ENCODE measurements at places on chromosomes 7 and 10.

DNA sequence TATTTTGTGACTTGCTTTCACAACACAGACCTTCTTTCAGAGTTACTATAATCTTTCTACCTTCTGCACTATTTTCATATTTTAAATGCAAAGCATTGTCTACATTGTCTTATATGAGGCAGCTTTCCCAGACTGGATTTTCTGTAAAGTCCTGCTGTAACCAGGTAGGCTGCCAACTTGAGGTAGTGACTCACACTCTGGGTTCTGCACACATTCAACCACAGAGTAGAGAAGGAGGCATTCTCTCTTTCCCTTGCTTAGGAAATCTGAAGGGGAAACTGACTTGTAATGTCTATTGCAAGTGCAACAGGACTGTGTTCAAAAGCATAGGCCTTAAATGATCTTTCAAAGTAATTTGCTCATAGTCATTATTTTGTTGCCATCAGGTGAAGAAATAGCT is 461.4 kb downstream of the GRM8 start:
- no peak for DNase-seq

GRCh38 chr10:102229810-102230263 is 3.7 kb downstream of the ELOVL3 start:
- DNase-seq = peak; percentile 82

DNA sequence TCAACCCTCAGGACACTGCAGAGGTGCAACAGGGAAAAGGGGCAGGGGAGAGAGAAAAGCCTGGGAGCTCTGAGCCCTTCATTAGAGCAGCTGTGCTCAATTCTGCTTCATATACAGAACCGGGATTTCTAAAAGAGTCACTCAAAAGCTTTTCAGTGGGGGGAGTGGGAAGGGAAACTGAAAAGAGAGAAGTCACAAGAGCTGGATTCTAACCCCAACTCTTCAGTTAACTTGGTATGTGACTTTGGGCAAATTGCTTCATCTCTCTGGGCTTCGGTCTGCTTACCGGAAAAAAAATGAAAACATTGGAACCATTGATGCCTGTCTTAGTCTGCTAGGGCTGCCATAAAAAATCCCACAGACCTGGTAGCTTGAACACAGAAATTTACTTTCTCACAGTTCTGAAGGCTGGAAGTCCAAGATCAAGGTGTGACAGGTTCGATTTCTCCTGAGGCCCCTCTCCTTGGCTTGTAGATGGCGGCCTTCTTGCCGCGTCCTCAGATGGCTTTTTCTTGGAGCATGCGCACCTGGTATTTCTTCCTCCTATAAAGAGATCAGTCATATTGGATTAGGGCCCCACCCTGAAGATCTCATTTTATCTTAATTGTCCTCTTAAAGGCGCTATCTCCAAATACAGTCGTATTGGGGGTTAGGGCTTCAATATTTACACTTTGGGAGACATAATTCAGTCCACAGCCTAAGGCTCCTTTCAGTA is 118.3 kb upstream of the KMT2E start:
- no peak for DNase-seq

DNA sequence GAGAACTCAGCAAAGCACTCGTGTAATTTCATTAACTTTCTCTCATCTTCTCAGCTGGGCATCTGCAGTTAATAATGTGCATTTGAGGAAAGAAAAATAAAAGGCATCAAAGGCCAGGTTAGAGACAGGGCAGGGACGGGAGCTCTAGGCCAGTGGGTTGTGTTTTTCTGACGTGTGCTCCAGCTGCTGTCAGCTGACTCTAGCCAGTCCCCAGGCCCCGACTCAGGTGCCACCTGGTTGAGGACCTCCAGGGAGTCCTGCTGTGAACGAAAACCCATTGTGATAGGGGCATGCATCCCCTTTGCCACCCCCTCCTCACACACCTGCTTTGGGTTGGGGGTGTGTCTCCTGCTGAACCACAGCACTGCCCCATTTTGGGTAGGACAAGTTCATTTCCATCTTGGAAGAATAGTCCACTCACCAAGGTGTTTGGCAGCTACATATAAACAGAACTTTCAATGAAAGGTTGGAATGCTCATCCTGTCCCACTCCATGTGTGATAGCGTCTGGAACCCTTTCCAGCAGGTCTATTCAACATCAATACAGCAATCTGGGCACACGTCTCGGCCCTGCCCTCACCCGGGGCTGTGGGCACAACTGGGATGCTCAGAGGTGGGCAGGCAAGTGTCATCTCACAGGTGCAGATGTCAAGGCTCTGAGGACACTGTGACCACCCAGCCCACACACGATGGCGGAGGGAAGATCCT is 146.1 kb upstream of the FAM20C start:
- DNase-seq = no peak

DNA sequence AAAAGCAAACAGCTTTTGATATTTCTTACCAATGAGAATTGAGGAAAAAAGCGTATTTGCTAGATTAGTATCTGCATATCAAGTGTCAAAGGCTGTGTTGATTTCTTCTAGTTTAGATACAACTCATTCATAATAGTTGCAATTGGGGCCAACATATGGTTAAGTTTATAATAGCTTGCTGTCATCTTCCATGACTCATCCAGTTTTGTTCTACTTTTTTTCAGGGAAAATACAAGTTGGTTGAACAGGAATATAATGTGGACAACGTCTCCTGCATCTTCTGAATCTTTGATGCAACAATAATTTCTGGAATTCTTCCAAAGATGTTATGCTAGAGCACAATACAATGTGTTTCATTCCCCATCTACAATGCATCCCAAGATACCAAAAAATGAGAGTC is 182.0 kb downstream of the THSD7A start:
- DNase-seq = no peak

GRCh38 chr7:43674559-43675436 is 54.5 kb downstream of the COA1 start:
- no peak for DNase-seq

DNA sequence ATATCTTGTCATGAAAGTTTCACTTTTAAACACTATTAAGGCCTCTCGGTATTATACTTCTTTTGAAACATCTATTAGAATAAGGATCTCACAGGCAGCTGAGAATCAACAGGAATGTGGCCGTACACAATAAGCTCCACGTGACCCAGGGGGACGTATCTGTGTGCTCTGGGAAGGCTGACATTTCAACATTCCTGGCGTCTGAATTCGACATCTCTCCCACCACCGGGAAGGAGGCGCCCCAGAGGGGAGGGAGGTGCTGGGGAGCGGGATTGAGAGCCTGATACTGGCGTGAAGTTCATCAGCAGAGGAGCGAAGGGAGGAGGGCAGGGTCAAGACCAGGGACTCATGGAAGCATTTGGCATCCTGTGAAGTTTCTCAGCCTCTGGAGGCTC is 401.3 kb downstream of the DNAJB6 start:
- no peak for DNase-seq

GRCh38 chr10:70441895-70442309 is 421 bp upstream of the NODAL start:
- DNase-seq = no peak

- DNase-seq = no peak
Observed at GRCh38 chr7:55189146-55189766, 170.4 kb downstream of the EGFR start.

- DNase-seq = no peak
Observed at GRCh38 chr7:80464211-80464610, 47.7 kb downstream of the GNAT3 start.

DNA sequence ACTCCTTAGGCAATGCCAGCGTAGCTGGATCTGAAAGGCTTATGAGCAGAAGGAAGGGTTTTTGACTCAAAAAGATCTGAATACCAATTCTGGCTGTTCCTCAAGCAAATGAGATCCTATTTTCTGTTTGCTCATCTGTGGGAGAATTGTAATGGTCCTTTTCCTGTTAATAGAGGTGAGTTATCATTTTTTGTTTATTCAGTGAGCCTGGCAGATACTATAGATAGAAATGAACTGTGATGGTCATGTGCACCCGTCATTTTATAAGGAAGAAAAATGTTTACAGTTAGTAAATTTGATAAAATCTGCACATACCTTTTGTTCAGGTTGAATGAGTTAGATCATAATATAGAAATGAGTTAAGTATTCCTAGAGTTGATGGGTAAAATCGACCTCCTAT is 97.7 kb downstream of the ACTR3B start:
- DNase-seq = no peak

DNA sequence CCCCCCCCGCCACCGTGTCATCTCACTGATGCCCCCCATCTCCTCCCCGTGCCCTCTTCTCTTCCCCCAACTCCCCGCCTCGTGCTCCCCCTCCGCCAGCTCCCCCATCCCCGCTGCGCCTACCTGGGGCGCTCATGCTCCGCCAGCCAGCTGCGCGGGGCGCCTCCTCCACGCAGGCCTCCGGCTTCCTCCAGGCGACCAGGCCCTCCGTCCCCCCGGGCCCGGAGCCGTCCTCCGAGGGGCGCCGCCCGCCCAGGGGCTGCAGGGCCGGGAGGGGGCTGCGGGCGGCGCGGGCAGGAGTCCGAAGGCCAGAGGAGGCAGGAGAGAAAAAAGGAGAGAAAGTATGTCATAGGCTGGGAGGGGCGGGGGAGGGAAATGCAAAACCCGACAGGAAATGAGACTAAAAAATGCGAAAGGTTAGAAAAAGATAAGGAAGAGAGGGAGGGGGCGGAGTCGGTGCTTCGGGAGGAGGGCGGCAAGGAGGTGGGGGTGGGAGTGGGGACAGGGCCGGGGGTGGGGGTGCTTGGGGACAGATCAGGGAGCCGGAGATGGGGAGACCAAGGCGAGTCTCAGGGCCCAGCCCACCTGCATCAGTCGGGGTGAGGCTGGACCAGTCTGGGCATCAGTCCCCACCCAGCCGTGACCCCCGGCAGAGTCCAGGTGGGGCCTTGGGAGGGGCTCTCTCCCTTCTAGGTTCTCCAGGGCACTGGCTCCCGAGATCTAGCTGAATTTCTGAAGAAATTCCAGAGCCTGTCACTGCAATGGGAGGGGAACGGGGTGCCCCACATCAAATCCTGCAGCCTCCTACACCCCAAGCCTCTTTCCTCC is at the start of gene CARD11:
TSS of gene CARD11 (minus strand) at position 324 of the 828 bp plus-strand sequence. CDS start 85,361 bp downstream, outside the sequence.
- DNase-seq = peak; percentile 41

DNA sequence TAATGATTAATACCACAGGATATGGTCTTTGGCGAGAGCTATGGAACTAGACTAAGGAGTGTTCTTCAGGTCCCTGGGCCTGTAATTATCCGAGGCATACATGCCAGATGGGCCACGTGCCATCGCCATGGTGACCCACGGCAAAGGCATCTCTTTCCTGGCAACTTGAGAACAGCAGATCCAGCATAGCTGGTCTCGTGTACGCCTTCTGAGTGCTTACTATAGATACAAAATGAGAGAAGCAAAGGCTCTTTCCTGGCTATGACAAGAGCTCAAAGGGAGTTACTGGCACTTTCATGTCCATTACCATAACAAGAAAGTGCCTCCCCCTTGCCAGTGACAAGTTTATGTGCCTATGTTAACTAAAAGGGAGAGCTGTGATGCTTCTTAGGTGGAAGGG is 26.0 kb upstream of the GLI3 start:
- DNase-seq = no peak

GRCh38 chr10:86753638-86754434 is 2.6 kb upstream of the BMPR1A start:
- no peak for DNase-seq

DNA sequence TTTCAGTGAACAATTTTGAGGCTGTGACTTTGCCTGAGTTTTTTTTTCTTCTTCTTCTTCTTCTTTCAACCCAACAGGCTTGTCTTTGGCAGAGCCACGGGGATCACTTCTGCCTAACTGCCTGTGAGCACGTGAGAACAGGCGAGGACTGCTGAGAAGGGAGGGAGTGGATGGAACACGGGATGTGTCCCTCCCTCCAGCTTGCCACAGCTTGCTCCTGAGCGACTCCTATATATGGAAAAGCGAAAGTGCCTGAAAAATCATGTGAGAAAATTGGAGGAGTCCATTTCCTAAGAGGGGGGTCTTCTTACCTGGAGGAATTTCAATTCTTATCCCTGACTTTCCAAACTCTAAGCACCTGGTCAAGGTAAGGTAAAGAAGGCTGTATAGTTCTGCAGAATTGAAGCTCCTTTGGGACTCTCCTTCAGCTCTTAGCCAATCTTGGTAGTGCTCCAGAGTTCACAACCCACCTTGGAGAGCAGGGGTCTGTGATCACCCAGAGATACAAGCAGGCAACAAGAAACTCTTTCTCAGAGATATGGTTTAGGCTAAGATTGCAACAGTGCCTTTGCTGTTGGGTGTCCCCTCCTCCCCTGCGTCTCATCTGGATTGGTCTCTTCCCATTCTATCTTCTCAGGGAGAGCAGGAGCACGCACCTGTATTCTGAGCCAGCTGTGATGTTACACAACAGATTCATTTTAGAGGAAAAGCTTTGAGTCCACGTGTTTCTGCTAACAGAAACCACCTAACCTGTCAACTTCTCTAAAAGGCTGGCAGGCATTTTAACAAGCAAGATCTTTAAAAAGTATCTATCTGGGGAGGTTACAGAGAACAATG is at the start of gene MAT1A:
TSS of gene MAT1A (minus strand) at position 208 of the 837 bp plus-strand sequence. CDS start 235 bp downstream, outside the sequence.
- DNase-seq = no peak

GRCh38 chr7:144713850-144714249 is 122.0 kb downstream of the TPK1 start:
- no peak for DNase-seq

DNA sequence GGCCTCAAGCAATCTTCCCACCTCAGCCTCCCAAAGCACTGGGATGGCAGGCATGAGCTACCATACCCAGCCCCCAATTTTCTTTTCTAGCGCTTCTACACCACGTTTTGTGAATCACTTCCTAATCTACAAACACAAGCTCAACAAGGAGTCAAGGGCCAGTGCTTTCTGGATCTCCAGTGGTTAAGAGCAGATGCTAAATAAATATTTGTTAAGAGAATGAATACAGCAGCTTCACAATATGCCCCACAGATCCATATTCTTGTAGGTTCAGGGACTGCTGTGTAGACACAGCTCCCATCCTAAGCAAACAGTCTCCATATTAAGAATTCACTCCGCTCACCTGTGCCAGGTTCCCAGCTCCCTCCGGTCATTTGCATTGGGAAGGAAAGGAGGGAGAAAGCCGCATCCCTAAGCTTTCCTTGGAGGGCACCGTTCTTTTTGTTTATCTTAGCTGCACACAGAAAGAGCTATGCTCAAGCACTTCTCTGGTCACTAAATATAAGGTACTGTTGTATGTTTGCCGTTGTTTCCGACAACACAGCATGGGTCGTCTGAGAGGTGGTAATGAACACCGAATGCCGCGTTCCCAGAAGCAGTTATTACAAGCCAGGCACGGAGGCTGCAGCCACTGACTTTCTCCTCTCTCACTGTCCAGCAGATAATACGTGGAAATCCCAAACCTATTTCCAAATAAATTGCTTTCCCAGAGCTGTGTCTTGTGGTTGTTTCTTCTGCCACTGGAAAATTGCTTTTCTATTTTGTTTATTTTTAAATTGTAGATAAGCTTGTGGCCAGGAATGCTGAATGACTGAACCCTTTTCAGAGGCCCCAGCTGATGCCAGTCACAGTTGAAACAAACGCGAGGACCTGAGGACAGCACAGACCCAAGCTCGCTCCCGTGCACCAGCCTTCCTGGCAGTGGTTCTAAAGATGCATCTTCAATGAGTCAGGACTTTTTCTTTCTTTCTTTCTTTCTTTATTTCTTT is 217.1 kb downstream of the PRPF18 start:
- DNase-seq = no peak

GRCh38 chr7:91850455-91850854 is 30.0 kb downstream of the MTERF1 start:
- DNase-seq = no peak

DNA sequence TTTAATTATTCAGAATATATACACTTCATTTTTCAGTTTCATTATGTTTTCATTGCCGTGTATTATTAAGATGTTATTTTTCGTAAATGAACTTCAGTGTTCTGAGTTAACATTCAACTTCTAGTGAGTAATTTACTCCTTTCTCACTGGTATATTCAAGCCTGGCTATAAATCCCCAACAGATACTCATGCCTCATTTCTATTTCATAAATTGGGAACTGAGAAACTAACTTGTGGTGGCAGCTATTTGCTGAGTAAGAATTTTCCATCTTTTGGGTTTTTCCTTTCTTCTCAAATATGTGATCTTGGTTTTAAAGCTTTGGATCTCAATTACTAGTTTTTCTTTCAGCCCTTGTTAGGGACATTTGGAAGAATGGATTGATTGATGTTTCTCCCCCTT is 281.1 kb downstream of the CDK14 start:
- no peak for DNase-seq

Data from CD4-positive, alpha-beta T cell treated with Interferon gamma for 1 hour (primary cell).